Skeletal muscle cell (primary cell): ENCODE measurements at places on chromosomes 4 and X.

GRCh38 chrX:30196322-30196721 lies 19.0 kb upstream of the MAGEB2 start:
- DNase-seq, result no peak

- peak; percentile 24 for DNase-seq
Observed at GRCh38 chr4:72975488-72975784, 94.1 kb downstream of the COX18 start.

GRCh38 chr4:100357542-100357941 lies 160.3 kb downstream of the EMCN start:
- DNase-seq, result no peak

- DNase-seq, result no peak
Observed at GRCh38 chrX:111129921-111130320, 33.9 kb downstream of the PAK3 start.

GRCh38 chr4:25011135-25011866 lies 19.4 kb downstream of the LGI2 start:
- no peak for DNase-seq

DNA sequence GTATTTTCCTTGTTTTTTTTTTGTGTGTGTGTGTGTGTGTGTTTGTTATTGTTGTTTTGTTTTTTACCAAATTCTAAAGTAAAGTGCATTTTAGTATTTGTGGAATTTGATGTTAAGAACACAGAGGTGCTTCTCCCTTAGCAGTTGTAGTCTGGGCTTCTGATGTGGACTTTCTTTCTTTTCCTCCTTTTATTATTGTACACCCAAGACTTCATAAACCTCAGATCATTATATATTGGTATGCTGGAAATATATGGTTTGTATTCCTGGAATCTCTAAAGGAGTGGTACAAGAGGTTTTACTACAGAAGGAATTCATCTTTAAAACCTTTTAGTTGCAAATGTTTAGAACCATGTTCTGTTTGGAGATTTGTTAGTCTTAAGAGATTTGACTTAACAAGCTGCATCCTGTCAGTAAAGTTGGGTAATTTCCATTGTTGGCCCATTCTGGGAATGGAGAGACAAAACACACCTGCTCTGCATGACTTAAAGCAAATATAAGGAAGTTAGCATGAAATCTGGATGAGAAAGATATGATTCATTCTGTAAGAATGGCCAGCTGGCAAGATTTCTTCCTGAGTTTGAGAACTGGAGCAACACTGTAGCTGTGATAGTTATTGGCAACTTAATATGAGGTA lies 64.0 kb downstream of the SMAD1 start:
- DNase-seq, result peak; percentile 85

DNA sequence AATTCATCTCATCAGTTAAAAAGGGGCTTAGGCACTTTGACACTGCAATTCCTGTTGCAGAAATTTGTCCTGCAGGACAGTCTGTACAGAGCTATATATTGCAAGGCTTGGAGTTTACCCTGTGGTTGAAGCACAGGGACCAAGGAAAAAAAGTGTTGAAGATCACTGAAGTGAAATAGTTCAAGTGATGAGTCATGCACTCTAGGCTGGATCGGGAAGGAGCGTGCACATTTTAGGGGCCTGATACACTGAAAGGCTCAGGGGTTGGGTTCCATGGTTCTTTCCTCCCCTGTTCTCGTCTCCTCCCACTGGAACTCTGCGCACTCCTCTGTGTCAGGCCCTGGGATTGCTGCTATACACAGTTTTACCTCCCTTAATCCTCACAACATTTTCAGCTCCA lies 104.9 kb upstream of the ARMCX2 start:
- no peak for DNase-seq
